ENCODE measurements at places on chromosomes 16 and 17. TPM values are rescaled to one million over a fixed set of nuclear protein-coding genes. Genes with fewer than 3 reads are reported as not detected.

- DNase-seq, result no peak
These were observed 290 bp downstream of the TLCD1 start for GRCh38 chr17:28725660-28726225.

Gene CSH2
- total RNA-seq, result not detected

GRCh38 chr17:54177606-54178308 lies 355.0 kb downstream of the KIF2B start:
- DNase-seq, result no peak

DNA sequence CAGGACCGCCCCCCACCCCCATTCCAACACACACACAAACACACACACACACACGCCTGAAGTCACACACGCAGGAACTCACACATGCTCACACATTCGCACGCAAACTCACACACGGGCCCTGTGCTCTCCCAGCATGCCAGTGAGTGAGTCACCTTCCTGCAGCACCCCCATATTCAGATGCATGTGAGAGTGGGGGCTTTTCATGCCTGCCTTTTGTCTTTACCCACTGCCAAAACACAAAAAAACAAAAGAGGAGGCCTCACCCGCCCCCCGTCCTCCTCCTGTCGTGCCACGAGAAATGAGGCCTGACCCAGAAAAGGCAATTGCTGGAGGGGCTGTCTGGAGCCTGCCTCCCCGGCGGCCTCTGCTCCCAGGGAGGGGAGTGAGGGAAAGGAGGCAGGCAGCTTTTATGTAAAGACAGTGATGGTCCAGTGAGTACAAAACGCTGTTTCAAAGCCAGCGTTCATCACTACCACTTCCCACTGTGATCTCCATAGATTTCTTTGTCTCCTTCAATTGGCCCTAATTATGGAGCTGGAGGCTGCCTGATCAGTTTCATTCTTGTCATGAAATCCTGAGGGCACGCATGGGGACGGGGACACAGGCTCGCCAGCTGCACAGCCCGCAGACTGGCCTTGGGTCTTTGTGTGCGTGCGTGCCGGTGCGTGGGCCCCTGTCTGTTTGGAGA lies 29.5 kb upstream of the GSE1 start:
- peak; percentile 44 for DNase-seq

All from natural killer cell (primary cell).